Foreskin melanocyte (primary cell): ENCODE measurements at places on chromosomes 2 and 18.

DNA sequence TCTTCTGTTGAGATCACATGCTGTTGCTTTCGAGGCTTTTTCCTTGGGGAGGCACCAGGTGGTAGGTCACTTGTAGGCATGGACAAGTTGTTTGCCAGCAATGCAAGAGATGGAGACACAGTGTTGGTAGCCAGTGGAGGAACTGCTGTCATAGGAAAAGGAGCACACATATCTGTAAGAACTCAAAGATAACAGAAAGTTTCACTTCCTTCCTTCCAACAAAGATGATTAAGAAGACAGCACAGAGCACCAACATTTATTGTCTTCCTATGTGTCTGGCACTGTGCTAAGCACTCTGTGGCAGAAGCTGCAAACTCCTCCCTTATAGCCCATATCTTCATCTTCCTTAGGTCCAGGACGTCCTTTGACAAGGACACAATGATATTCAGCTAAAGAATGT, 64.5 kb upstream of the AMMECR1L start:
- DNase-seq = no peak

- no peak for DNase-seq
Observed at GRCh38 chr2:48032765-48033164, 126.5 kb upstream of the FBXO11 start.

GRCh38 chr2:33785201-33786106, 186.4 kb upstream of the FAM98A start:
- DNase-seq = no peak

DNA sequence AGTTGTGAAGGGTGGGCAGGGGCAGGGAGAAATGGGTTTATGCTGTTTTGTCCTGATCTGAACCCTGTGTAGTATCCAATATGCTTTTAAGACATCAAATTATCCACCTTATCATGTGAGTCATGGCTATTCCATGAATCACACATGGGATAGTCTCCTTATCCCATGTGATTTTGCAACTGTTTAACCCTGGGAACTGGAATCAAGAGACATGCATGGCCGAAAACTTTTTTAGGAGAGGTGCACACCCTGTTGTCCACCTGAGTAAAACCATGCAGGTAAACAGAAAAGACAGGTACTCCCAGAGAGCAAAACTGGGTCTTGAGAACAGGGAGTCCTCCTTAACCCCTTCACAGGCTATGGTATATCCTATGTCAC, 490.6 kb upstream of the HS6ST1 start:
- no peak for DNase-seq

DNA sequence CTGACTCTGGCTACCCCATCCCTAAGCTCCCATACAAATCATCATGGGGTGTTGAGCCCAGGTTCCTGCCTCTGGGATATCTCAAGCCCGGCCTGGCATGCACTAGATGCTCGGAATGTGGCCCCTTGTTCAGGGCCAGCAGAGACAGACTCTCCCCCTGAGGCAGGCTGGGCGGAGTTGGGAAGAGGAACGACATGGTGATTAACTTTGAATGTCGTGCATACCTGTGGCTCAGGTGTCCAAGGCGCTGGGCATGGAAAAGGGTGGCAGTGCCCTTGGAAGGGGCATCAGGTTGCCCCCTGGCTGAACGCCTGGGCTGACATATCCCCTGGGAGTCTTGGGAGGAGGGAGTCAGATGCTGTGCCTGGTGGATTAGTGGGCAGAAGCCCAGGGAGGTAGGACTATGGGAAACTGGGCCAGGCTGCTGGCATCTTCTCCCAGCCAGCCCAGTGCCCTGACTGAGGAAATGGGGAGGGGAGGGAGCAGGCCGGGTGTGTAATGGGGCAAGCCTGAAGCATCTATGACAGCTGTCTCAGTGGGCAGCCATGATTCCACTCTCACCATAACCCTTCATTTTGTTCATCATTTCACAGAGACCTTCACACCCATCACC, 57.8 kb upstream of the OTOF start:
- no peak for DNase-seq

- no peak for DNase-seq
Observed at GRCh38 chr18:79919089-79919488, 32.4 kb downstream of the SLC66A2 start.

DNA sequence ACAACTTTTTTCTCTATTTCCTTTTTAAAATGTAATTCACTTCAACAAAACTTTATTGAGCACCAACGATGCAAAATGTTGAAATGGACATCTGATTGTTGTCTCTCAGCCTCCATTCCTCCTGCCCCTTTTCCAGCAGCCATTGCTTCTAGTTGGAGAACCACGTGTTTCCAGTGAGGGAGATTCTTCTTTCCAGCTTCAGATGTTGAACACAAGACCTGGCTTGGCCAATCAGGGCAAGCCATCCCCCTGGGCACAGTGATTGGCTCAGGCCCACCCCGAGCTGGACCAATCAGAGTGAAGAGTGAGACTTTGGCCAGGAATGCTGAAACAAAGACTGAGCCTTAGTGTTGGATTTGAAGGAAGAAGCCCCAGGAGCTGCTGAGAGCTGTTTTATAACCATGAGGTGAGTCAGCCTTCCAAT, 59.0 kb downstream of the E2F6 start:
- no peak for DNase-seq

- DNase-seq = no peak
Observed at GRCh38 chr18:42030586-42031182, 75.7 kb downstream of the PIK3C3 start.

GRCh38 chr2:216650626-216651257, 17.5 kb downstream of the IGFBP2 start:
- no peak for DNase-seq

DNA sequence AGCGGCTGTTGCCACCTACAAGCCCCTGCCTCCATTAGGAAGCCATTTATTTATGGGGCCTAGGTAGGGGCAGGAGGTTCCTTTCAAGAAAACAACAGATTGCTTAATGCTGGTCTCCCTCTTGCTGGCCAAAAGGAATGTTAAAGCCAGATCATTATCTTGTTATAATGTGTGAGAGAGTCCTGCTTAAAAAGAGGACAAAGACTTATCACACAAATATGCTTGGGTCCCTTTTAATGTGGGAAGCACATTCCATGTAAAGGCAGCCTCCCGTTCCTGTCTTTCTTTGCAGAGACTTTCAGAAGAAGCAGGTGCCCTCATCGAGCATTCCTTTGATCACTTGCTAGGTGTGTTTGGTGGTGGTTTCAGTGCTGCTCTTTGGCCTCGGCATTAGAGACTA, 76.4 kb downstream of the AGAP1 start:
- DNase-seq = no peak

- DNase-seq = no peak
Observed at GRCh38 chr2:8248623-8248957, 433.3 kb upstream of the ID2 start.

DNA sequence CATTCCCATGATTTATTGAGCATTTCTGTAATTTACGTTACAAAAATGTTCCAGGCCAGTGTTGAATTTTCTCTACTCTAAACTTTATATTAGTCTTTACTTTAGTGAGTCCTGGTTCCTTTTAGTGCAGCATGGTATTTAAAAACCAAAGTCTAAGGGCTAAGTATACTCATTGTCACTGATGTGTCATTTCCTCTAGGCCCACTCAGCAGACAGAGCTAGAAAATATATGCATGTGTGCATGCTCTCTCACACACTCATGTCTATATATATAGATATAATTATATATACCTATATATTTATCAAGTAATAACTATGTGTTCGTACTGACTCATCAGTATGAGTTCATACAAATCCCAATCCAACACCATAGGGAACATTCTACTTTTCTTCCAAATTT, 132.5 kb upstream of the SLC8A1 start:
- DNase-seq = no peak

DNA sequence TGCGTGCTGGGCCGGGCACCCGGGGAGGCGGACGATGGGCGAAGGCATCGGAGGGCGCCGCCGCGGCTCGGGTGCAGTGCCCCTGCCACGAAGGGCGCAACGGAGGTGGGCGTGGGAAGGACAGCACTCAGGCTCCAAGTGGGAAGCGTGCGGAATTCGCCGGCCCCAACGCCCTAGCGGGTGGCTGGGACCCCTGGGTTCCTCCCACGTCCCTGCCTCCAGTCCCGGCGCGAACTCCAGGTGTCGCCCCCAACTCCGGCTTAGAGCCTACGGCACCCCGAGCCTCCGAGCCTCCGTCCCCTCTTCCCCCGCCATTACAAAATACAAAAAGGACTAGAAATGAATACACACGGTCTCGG, 1.3 kb downstream of the CYP27C1 start:
- DNase-seq = no peak

GRCh38 chr2:216657086-216657855, 24.1 kb downstream of the IGFBP2 start:
- no peak for DNase-seq

DNA sequence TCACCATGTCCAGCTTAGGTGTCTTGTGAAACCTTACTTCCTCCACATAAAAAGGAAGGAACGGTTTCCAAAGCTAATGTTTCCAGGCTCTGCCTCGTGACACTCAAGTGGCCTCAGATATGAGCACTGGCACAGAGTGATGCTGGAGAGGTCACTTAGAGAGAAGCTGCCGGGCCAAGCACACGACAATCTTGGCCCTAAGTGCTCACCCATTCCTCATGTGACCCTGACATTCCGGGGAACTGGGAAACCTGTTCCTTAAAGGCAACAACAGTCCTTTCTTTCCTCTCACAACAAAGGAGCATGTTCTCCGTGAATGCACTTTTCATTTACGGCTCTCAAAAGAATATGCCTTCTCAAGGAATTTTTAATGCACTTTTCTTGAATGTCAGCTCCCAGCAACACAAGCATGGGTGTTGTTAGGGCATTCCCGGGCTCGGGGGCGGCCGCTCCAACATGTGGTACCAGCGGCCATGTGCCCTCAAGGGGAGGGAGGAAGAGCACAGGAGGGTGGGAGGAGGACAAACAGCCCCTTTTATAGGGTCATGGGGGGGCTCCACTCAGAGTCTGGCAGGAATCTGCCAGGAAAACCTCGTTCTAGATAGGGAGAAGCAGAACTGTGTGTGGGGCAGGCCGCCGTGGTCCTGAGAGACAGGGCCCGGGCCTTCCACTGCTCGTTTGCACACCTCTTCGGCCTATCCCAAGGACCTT, 118.6 kb downstream of the MBP start:
- peak; percentile 93 for DNase-seq

GRCh38 chr2:238382381-238382781, 44.3 kb upstream of the ASB1 start:
- DNase-seq = no peak

GRCh38 chr2:164694275-164694695, 73.0 kb upstream of the GRB14 start:
- DNase-seq = no peak

- DNase-seq = peak; percentile 42
Observed at GRCh38 chr2:42047488-42048298, at the start of gene PKDCC. Gene PKDCC (plus strand): TSS chr2:42048021. CDS start chr2:42048200, 179 bp downstream.

- peak; percentile 56 for DNase-seq
Observed at GRCh38 chr2:177165721-177166711, 46.6 kb upstream of the HNRNPA3 start.

GRCh38 chr2:174683392-174683759, 80.9 kb downstream of the CHRNA1 start:
- DNase-seq = peak; percentile 24

DNA sequence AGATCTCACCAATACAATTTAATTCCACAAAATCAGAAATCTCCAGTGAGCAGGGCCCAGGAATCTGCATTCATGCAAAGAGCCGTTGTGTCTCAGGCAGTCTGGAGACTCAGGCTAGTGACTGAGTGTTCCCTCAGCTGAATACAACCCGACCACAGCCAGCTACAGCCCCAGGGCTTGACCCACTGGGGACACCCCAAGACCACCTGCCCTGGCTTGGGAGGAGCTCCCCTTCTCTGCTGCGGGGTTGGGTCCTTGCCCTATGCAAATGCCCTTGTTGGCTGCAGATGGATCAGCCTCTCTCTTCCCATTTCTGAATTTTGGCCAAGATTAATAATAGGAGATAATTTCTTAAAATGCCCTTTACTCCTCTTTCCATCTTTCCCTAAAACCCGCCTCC, 157.7 kb downstream of the TWIST2 start:
- no peak for DNase-seq

- DNase-seq = no peak
Observed at GRCh38 chr2:66536290-66536673, 101.4 kb downstream of the MEIS1 start.

DNA sequence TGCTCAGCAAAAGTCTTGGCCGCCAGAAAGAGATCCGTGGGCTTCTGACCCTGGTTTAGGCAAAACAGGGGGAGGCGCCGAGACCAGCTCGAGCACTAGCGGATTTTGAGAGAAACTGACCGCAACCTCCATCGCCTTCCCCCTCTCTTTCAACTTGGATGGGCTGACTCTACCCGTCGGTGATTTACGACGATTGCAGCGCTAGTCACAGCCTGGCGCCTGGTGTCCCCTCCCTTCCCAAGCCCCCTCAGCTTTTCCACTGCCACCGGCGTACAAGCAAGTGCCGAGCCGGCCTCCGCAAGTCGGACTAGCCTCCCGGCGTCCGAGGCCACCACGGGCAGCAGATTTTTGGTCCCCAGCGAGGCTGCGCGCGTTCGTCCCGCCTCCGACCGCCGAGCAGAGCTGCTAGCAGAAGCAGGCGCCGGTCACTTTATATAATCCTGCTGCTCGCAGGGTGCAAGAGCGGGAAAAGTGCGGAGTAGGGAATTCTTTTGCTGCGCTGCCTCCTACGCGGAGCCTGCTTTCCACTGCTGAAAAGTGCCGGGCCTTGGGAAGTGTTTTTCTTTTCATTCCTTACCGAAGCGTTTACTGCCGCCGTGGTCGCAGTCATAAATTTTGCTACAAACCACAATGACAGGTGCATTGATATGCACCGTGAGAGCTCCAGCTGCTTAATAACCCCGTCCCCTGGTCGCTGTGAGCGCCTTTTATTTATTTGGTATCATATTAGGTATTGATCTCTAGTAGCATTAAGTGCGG, 7.7 kb downstream of the HOXD3 start:
- no peak for DNase-seq

DNA sequence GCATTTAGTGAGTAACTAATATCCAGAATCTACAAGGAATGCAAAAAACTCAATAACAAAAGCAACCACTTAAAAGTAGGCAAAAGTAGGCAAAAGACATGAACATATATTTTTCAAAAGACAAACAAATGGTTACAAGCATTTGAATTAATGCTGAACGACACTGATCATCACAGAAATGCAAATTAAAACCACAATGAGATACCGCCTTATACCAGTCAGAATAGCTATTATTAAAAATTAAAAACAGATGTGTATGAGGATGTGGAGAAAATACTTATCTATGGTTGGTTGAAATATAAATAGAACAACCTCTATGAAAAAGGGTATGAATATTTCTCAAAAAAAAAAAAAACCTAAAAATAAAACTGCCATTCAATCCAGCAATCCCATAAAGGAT, 51.7 kb downstream of the SNTG2 start:
- no peak for DNase-seq

- DNase-seq = no peak
Observed at GRCh38 chr2:96386470-96386869, 50.9 kb downstream of the NCAPH start.

GRCh38 chr2:240498171-240498957, 59.4 kb downstream of the ANKMY1 start:
- no peak for DNase-seq

DNA sequence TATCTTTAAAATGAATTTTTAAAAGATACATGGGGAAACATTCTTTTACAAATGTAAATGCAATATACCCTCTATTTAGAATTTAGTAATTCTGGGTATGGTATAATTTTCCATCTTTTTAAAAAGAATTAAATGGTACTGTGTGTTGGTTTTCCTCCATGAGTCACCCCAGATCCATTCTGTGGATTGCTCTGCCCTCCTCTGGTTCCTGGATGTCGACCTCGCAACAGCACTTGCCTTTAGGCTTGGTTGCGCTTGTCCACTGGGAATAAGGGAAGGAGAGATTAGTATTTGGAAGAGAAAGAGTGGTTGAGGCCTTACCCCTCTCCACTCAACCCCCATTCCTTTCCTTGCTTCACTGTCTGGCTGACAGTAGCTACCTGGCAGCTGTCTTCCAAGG, 90.4 kb downstream of the FTCDNL1 start:
- no peak for DNase-seq
